ENCODE measurements at places on chromosomes 5 and 9. TPM values are rescaled to one million over a fixed set of nuclear protein-coding genes. Genes with fewer than 3 reads are reported as not detected.

- no peak overlapping the region for H3K4me3 ChIP-seq
- peaks cover 4% of the 10 kb centered on the region for H3K4me1 ChIP-seq
- H3K36me3 ChIP-seq, result no peaks in the 10 kb centered on the region
- no peaks in the 10 kb centered on the region for H3K27me3 ChIP-seq
Observed at GRCh38 chr5:137398154-137398553, 101.0 kb downstream of the SPOCK1 start.

Gene COL15A1
- total RNA-seq, result 8.2 TPM

Gene CDX1
- 0.76 TPM for total RNA-seq

Gene GPR21
- 1.0 TPM for total RNA-seq

All from suprapubic skin (tissue), 4 donors.